ENCODE measurements at places on chromosomes 13 and 19.

DNA sequence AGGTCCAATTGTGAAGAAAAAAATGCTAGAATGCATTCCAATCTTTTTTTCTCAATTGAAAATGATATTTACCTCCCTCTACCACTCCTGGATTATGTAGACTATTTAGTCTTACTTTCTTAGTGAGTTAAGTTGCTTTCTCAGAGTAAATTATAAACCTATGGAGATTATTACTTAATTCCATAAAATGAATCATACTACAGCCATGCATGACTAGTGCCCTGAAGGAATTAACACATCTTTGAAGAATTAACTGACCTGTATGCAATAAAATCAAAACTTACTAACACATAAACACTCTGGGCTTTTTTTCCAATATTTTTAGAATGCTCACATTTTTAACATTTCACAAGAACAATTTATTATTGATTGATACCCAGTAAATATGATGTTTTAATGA is 379.4 kb upstream of the DACH1 start:
- DNase-seq, result no peak

DNA sequence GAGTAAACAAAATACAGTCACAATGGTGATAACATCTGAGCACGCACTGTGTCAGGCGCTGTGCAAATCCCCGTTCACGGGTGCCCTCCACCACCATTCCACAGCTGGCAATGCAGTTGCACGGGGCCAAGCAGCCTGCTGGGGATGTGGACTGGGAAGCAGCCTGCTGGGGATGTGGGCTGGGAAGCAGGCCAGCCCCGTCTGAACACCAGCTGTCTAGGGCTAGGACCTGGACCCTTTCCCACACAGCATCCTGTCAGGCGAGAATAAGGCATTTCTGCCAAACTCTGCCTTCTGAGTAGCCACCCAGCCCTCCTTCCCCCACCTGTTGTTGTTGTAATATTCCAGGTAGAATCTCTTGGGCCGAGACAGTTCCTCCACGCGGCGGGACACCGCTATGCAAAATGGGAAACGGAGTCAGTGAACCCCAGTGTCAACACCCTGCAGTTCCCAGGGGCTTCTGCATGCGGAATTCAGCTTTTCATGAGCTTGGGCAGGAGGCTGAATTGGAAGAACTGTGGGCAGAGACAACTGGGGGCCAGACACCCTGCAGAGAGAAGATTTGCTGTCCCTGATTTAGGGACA is 27.8 kb upstream of the MIER2 start:
- peak; percentile 80 for DNase-seq

DNA sequence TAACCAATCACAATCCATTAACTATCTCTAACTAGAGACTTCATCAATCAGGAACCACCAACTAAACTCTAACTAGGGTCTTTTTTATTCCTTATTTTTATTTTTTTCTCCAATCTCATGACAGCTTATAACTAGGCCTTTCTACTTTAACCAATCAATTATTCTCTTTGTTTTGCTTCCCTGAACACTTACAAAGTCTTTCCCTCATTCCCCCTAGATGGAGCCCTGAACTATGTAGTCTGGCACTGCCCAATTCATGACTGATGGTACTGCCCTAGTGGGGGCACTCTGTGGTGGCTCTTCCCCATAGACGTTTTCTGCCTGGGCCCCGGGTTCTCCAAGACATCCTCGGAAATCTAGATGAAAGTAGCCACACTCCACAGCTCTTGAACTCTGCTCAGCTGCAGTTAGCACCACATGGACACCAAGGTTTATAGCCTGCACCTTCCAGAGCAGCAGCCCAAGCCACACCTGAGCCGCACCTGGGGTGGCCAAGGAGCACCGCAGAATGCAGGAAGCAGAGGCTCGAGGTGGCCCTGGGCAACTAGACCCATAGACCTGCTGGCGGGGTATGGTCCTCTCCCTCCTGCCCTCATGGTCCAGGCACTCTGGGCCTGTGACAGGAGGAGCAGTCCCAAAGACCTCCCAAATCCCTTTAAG is 6.6 kb downstream of the ATP7B start:
- no peak for DNase-seq

GRCh38 chr13:110251193-110251819 is 55.7 kb downstream of the COL4A1 start:
- no peak for DNase-seq

- no peak for DNase-seq
Measured at GRCh38 chr13:33937373-33938098, 119.6 kb downstream of the RFC3 start.

GRCh38 chr13:98606296-98606695 is 29.4 kb upstream of the STK24 start:
- DNase-seq, result no peak

- peak; percentile 24 for DNase-seq
Measured at GRCh38 chr19:8259142-8259921, 48.8 kb downstream of the CD320 start.

GRCh38 chr13:45775401-45775963 is 73.4 kb downstream of the CBY2 start:
- no peak for DNase-seq

DNA sequence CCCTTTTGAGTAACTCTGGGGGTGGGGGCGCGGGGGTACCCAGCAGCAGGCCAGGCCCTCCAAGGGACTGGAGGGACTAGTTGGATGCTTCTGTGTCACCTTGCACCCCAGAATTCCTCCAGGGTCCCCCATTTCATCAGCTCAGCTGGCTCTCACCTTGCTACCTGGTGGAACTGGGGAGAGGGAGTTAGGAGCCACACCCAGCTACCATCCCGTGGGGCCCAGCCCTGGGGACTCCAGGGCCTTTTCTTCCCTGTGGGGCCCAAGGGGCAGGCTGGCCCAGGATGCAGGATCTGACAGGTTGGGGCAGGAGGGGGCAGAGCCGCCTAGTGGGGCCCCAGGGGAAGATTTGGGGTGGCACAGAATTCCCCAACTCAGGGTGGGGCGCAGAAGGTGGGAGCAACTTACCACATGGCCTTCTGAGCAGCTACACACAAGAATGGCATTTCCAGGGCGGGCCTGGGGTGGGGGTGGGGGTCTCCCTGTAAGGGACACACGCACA is 32.8 kb upstream of the NANOS3 start:
- peak; percentile 52 for DNase-seq

DNA sequence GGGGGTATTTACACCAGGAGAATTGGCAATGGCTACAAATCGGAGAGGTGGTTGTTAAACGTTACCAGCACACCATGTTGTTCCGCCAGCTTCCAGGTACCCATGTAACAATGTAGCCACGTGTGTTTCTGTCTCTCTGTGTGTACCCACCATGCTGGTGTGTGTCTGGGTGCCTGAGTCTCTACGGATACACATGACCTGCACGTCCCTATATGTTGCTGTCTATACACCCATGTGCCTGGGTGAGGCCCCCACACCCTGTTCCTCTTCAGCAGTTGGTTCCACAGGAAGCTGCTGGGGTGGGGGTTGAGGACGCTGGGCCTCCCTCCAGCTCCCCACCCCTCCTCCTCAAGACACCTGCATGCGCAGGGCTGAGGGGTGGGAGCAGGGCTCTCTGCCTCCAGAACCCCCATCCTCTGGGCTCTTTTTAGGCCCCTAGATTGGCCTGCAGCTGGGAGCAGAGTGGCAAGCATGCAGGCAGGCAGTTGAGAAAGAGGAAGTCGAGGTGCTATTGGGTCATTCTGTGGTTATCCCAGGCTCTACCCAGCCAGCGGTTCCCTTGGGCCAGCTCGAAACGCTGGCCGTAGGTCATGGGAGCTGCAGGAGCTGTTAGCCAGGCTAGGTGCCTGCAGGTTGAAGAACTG is at the start of gene ARHGEF18:
Gene ARHGEF18, plus strand, starts transcription at position 351 of the 644 bp plus-strand sequence. CDS start 13,954 bp downstream, outside the sequence.
- DNase-seq, result no peak

DNA sequence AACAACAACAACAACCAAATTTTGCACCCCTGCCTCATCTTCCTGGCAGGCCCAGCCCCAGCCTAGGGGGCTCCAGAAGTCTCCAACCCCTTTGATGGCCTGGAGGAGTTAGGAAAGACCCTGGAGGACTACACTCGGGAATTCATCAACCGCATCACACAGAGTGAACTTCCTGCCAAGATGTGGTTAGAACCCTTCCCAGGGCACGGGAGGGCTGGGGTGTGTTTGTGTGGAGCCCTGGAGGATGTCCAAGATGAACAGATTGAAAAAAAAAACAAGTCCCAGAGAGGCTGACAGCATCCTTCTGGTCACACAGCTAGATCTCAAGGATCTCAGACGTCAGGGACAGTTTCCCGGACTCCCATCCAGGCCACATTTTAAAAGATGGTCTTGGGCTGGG is 13.3 kb downstream of the APOC1 start:
- no peak for DNase-seq

DNA sequence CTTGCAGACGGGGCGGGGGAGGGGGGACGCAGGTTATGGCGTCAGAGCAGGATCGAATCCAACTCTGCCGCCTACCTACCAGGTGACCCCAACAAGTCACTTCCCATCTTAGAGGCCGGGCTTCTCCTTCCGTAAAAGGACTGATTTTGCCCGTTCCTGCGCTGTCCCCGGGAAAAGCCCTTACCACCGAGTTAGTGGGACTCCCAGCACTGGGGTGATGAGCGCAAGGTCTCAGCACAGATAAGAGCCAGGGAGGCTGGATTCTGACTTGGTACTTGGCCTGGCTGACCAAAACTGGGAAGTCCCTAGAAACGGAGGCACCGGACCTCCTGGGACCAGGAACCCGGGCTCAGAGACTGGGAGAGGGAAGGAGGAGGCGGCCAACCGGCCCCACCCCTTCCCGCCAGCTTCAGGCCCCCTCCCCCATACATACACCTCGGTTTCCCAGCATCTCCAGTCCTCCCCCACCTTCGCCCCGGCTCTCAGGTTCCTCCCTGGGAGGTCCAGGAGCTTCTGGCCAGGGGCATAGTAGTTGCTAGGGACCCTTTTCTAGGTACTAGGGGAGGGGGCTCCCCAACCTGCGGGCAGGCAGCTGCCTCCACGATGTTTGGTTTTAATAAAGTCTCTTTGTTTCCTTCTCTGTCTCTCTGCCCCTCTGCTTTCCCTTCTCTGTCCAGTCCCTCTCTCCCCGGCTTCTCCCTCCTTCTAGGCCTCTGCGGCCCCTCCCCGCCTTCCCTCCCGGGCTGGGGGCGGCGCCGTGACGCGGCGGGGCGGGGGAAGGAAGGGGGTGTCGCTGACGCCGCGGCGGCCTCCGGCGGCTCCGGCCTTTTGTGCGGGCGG is at the start of gene GRAMD1A:
Gene GRAMD1A, plus strand, starts transcription at position 826 of the 840 bp plus-strand sequence. CDS start 156 bp downstream, outside the sequence.
- DNase-seq, result peak; percentile 88

DNA sequence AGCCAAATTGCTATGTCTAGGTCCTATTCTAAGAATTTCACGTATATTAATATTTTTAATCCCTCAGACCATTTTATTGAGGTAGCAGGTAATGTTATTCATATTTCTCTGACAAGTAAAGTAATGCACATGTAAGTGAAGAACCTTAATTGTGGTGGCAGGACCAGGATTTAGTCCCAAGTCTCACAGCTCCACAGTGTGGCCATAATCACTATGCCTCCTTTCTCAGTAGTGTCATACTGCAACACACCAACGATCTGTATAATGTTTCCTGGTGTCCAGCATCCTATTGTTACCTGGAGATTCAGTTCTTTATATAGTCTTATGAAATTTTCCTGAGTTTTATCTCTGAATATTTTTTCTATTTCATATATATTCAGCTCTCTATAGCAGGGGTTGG is 340.3 kb downstream of the OLFM4 start:
- DNase-seq, result no peak

DNA sequence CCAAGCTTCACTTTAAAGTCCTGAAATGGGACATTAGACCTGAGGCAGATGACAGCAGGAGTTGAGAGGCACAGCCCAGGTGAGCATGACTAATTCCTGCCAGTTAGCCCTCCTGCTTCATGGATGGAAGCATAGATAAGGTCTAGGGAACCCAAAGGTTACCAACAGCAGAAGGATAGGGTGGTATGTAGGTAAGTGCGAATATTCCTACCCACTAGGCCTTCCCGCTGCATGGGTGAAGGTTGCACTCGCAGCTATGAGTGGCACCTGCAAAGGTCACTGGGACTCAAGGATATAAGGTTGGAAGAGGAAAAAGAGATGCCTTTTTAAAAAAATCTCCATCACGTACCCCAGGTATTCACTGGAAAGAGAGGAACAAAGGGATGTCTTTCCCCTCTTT is 12.2 kb upstream of the MLLT1 start:
- no peak for DNase-seq

Measured in ovary (tissue), 10 donors.